ENCODE measurements at places on chromosomes 5 and 9.

DNA sequence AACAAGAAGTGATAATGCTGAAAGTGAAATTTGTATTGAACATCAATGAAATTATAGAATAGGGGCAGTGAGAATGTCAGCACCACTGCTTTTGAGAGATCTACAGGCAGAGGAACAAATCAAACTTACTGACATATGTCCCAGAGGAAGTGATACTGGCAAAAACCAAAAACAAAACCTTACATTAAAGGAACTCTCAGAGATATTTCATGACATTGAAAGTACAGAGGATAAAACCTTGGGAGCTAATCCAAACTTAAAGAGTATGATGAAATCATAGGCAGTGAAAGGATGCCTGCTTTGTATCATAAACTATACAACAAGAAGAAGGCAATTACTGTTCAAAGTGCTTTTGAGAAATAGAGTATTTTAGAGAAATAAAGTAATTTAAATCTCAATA, 90.4 kb upstream of the SV2C start:
- H3K36me3 ChIP-seq = no peaks in the 10 kb centered on the region
- no peak overlapping the region for H3K4me3 ChIP-seq
- peaks cover 4% of the 10 kb centered on the region for H3K27me3 ChIP-seq
- no peak overlapping the region for H3K27ac ChIP-seq
- H3K4me1 ChIP-seq = no peaks in the 10 kb centered on the region
- DNase-seq = no peak

GRCh38 chr5:115180165-115180709, 10.5 kb upstream of the TRIM36 start:
- H3K27me3 ChIP-seq = peaks cover 71% of the 10 kb centered on the region
- peak overlapping the region; percentile 71 for H3K4me3 ChIP-seq
- no peaks in the 10 kb centered on the region for H3K36me3 ChIP-seq
- H3K27ac ChIP-seq = no peak overlapping the region
- DNase-seq = peak; percentile 45
- H3K4me1 ChIP-seq = peaks cover 16% of the 10 kb centered on the region

GRCh38 chr5:110414360-110414759, 312.1 kb downstream of the TMEM232 start:
- H3K27me3 ChIP-seq = no peaks in the 10 kb centered on the region
- no peak overlapping the region for H3K27ac ChIP-seq
- DNase-seq = no peak
- no peak overlapping the region for H3K4me3 ChIP-seq

GRCh38 chr9:85332487-85332886, 409.3 kb downstream of the AGTPBP1 start:
- no peaks in the 10 kb centered on the region for H3K36me3 ChIP-seq
- peaks cover 4% of the 10 kb centered on the region for H3K27me3 ChIP-seq
- H3K4me3 ChIP-seq = no peak overlapping the region

DNA sequence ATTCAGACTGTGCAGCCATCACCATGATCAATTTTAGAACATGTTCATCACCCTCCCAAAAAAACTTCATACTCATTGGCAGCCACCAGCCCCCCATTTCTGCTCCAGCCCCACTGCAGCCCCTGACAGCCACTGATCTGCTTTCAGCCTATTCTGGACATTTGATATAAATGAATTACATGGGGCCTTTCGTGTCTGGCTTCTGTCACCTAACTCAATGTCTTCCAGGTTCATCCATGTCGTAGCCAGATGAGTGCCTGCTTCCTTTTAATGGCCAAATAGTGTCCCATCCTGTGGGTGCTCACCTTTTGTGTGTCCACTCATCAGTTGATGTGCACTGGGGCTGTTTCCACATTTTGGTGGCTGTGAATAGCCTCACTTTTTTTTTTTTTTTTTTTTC, 63.5 kb downstream of the HMCN2 start:
- H3K27me3 ChIP-seq = peaks cover 83% of the 10 kb centered on the region
- no peak overlapping the region for H3K27ac ChIP-seq
- no peaks in the 10 kb centered on the region for H3K4me1 ChIP-seq
- no peaks in the 10 kb centered on the region for H3K36me3 ChIP-seq

GRCh38 chr9:87959916-87960581, 14.3 kb downstream of the CDK20 start:
- DNase-seq = no peak
- no peak overlapping the region for H3K27ac ChIP-seq
- no peaks in the 10 kb centered on the region for H3K36me3 ChIP-seq
- peaks cover 14% of the 10 kb centered on the region for H3K27me3 ChIP-seq

- no peak overlapping the region for H3K27ac ChIP-seq
- H3K4me1 ChIP-seq = no peaks in the 10 kb centered on the region
- no peak overlapping the region for H3K4me3 ChIP-seq
- peaks cover 3% of the 10 kb centered on the region for H3K36me3 ChIP-seq
- H3K27me3 ChIP-seq = no peaks in the 10 kb centered on the region
Observed at GRCh38 chr5:61438298-61438970, 106.4 kb downstream of the ZSWIM6 start.

GRCh38 chr5:3451961-3452360, 143.7 kb upstream of the IRX1 start:
- H3K4me3 ChIP-seq = no peak overlapping the region
- no peak for DNase-seq
- H3K4me1 ChIP-seq = no peaks in the 10 kb centered on the region

DNA sequence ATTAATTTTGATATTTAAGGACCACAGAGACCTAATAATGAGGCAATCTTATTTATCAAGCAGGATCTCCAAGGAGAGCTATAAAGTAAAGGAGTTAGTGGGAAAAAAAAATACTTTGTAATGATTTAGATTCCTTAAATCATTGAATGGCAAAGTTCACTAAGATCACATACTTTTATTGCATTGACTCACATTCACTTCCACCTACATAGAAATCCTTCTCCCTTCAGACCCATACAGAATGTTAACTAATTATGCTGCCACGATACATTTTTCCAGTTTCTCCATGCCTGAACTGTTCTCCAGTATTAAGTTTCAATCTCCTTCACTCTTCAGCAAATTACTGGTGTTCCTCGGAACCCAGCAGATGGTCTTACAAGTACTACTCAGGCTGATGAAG, 388.7 kb downstream of the EFNA5 start:
- H3K4me3 ChIP-seq = no peak overlapping the region
- H3K36me3 ChIP-seq = no peaks in the 10 kb centered on the region
- DNase-seq = no peak

DNA sequence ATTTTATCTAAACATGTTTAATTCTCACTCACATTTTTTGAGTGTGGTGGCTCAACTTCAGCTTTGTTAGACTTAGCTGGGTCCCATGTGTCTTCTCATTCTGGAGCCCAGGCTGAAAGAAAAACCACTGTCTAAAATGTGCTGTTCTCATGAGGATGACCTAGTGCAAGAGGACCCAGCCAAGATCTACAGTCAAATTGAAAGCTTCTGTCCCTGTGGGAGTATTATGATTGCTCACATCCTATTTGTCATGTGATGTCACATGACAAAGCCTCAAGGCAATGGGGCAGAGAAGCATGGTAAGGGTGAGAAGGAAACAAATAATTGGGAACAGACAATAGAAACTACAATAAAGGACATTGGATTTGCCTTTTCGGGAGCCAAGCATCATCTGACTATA, 113.4 kb upstream of the ASTN2 start:
- no peaks in the 10 kb centered on the region for H3K27me3 ChIP-seq
- H3K4me1 ChIP-seq = no peaks in the 10 kb centered on the region
- H3K27ac ChIP-seq = no peak overlapping the region
- no peak for DNase-seq
- no peaks in the 10 kb centered on the region for H3K36me3 ChIP-seq

DNA sequence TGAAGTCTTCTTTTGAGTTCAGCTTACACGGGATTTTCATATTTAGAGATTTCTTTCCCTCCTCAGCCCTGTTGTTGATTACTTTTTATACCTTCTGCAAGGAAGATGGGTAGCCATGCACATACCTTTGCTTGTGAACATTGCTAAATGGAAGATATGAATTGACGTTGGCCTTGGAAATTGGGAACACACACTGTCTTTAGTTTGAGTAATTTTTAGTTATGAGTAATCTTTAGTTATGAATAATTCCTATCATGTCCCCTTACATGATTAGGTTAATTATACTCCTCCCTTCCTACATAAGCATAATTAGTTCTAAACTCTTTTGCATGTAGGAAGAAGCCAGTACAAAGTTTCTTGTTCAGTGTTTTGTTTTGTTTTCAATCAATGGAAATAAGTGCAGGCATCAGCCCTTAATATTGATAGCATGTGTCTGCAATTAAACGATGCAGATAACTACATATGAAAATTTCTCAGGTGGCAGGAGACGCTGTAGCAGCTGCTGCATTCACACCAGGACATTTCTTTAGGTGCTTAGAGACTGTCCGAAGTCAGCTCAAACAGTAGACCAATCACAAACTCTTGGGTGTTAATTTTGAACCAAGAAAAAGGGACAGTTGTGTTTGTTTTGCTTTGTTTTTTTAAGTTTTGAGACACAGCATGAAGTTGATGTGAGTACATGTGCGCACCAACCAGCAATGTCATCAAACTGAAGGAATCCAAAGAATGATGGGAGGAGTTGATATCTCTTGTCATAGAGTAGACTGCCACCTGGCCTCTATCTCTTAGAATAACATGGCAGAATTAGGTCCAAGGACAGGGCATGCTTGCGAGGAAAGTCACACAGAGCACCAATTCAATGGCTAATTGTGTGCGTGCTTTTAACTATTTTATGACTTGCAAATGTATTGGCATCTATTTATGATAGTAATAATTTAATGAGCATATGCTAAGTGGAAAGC, 51.4 kb downstream of the SMARCA2 start:
- peaks cover 49% of the 10 kb centered on the region for H3K36me3 ChIP-seq
- H3K4me1 ChIP-seq = peaks cover 2% of the 10 kb centered on the region

DNA sequence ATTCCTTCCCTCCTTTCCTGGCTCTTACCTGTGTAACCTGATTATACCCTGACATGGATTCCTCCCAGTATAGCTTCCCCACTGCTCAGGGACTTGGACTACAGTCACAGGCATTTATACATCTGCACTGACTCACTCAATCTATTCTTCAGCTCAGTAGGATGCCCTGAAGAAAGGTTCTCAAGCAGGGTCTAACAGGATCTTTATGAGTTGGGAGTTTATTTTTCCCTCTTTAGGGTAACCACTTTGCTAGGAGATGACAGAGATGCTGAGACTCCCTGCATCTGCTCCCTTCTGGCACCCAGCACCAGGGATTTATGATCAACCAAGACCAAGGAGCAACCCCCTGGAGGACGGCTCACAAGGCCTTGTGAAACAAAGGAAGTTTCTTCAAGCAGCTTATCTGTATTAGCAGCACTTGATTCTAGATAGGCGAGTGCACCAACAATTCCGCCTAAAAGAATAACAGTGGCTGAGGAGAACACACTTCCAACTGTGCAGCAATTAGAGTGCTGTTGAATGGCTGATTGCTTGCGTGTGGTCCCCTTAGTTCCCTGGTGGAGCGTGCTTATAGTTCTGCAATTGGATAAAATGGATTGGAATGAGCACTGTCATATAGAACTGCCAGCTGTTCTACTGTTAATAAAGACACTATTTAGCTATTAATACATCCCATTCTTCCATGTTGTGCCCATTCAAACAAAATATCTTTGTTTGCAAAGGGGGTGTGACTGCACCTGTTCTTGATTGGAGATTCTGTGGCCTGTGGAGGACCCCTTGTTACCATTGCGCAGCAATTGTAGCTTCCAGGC, 482.6 kb downstream of the ZNF608 start:
- no peak overlapping the region for H3K4me3 ChIP-seq
- H3K27me3 ChIP-seq = no peaks in the 10 kb centered on the region
- no peak overlapping the region for H3K27ac ChIP-seq
- H3K36me3 ChIP-seq = no peaks in the 10 kb centered on the region
- DNase-seq = no peak

DNA sequence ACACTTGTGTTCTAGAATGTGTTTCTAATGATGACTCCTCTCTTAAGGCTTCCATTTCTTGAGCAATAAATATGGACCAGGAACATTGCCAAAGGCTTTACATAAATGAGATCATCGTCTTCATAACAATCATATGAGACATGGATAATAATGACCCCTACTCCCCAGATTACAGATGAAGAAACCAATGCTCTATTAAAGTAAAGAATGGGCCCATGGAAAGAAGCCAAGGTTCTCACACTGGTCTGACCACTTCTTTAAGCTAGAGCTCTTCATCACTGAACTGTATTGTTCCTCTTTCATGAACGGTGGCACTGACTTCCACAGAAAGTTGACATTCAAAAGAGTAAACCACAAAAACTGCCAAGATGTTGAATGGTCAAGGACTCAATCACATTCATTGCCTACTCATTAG, 65.3 kb downstream of the MARCHF3 start:
- H3K27ac ChIP-seq = no peak overlapping the region
- H3K4me1 ChIP-seq = no peaks in the 10 kb centered on the region
- no peak for DNase-seq
- H3K36me3 ChIP-seq = no peaks in the 10 kb centered on the region

DNA sequence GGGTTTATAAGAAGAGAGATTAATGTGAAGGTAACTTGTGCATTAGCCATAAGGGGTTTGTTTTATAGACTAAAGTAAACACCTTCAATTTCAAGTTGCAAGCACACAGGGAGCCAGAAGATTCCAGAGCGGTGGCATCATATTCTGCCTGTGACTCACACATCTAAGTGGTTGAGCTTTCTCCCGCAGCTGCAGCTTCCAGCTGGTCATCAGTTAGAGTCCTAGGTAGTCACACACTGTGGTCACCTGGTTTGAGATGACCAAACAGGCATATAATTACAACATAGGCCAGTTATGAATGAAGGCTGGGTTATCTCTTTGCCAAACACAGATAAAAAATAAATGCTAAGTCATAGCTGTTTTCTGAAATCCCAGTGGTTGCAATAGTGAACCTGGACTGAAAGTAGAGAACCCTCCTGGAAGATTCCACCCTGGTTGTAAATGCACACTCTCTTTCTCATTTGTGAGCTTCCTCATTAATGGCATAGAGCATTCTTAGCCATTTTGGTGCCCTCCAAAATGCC, 171.3 kb downstream of the GDNF start:
- H3K4me1 ChIP-seq = peaks cover 15% of the 10 kb centered on the region
- no peak for DNase-seq
- H3K4me3 ChIP-seq = no peak overlapping the region
- H3K27ac ChIP-seq = no peak overlapping the region
- no peaks in the 10 kb centered on the region for H3K36me3 ChIP-seq
- no peaks in the 10 kb centered on the region for H3K27me3 ChIP-seq

DNA sequence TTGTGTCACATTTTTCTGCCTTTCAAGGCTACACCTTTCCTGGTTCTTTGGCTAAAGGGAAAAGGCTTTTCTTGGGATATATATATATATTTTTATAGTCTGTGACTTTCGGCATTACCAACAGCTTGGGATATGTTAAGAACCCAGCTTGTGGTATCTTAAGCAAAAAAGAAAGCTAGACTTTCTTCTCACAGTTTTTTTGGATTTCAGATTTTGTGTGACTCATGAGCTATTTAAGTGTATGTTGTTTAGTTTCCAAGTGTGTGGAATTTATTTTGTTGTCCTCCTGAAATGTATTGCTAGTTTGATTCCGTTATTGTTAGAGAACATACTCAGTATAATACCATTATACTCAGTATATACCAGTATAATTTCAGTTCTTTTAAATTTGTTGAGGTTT, 64.8 kb downstream of the ERCC6L2 start:
- H3K36me3 ChIP-seq = peaks cover 77% of the 10 kb centered on the region
- no peak for DNase-seq
- H3K27ac ChIP-seq = no peak overlapping the region
- H3K4me3 ChIP-seq = no peak overlapping the region
- H3K27me3 ChIP-seq = no peaks in the 10 kb centered on the region
- H3K4me1 ChIP-seq = no peaks in the 10 kb centered on the region

- peaks cover 54% of the 10 kb centered on the region for H3K27me3 ChIP-seq
- H3K36me3 ChIP-seq = no peaks in the 10 kb centered on the region
- H3K4me1 ChIP-seq = peaks cover 8% of the 10 kb centered on the region
- peak; percentile 23 for DNase-seq
- H3K27ac ChIP-seq = no peak overlapping the region
- peak overlapping the region; percentile 32 for H3K4me3 ChIP-seq
Observed at GRCh38 chr5:123035360-123035917, 1.1 kb downstream of the PPIC start.
